OCI-M1 (cell line): ENCODE measurements at places on chromosomes 2 and 18.

DNA sequence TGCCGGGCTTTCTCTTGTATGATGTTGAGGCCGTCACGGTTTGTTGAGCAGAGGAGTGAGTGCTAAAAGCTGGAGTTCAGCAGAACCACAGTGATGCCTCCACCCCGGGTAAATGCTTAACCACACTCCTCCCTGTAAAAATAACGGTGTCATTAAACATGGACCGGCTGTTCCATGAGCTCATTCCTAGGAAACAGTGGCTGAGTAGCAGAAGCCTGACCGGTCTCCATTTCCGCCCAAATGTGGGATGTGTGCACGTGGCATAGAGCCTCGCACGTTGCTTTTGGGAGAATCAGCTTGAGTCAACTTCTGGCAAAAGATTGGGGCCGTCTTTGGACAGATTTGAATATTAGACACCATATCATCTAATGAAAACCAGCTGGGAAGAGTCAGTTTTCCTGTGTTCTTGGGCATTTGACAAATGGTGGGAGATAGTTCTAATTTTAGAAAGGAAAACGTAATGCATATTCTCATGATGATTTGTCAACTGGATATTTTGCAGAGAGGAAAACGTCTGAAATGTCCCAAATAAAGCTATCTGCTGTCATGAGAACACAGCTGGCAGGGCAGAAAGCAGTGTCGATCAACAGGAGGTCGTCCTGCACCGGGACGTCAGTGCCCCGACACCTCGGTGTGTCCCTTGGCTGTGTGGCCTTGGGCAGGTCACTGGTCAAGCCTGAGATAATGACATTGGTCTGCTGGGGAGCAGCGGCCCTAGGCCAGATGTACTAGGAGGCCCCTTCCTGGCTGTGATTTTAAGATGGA, 42.4 kb downstream of the LRRFIP1 start:
- no peak for DNase-seq

GRCh38 chr2:102487761-102488462, 14.9 kb downstream of the SLC9A4 start:
- DNase-seq: no peak

GRCh38 chr2:35819033-35819432, 536.5 kb upstream of the CRIM1 start:
- no peak for DNase-seq

DNA sequence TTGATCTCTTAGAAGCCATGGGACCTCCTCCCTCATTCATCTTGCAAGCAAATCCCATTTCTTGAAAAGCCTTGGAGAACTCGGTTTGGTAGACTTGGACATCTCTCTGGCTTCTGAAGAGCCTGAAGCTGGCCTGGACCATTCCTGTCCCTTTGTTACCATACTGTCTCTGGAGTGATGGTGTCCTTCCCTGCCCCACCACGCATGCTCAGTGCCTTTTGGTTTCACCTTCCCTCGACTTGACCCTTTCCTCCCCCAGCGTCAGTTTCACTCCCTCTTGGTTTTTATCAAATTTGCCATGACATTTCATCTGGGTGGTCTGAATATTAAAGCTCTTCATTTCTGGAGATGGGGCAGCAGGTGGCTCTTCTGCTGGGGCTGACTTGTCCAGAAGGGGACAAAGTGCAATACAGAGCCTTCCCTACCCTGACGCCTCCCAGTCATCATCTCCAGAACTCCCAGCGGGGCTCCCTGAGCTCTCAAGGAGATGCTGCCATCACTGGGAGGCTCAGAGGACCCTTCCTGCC, 20.0 kb downstream of the FOSL2 start:
- no peak for DNase-seq

DNA sequence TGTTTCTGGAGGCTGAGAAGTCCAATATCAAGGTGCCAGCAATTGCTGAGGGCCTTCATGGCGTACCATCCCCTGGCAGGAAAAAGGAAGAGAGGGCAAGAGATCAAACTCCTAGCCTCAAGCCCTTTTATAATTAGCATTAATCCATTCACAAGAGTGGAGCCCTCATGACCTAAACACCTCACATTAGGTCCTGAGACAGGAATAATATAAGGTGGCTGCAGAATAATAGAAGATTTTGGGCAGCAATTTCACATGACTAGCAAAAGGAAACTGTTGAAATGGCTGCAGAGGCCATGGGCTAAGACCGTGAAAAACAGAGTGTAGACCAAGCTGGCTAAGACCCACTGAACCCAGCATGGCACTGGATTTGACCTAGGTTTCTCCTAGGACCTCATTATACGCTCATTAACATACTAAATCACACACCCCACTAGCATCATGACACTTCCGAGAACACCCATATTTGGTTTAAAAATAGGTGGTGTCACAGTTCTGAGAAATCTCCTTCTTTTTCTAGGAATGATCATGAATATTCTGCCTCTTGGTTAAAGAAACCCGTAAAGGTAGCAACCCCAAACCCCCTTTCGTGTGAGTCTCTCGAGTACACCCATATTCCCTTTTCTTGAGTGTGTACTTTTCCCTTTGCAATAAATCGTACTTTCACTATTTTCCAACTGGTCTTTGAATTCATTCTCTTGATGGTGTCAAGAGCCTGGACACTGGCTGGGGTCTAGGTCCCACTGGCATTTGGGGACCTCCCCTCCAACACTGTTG, 3.1 kb upstream of the MYCN start:
- no peak for DNase-seq

- DNase-seq: no peak
These were observed 98.7 kb upstream of the THOC1 start for GRCh38 chr18:366466-367061.

GRCh38 chr2:53989210-53989862, 18.5 kb upstream of the PSME4 start:
- no peak for DNase-seq

- DNase-seq: peak; percentile 60
These were observed 10.2 kb downstream of the RALB start for GRCh38 chr2:120262761-120263428.

GRCh38 chr2:127012215-127012614, 94.7 kb downstream of the BIN1 start:
- no peak for DNase-seq

DNA sequence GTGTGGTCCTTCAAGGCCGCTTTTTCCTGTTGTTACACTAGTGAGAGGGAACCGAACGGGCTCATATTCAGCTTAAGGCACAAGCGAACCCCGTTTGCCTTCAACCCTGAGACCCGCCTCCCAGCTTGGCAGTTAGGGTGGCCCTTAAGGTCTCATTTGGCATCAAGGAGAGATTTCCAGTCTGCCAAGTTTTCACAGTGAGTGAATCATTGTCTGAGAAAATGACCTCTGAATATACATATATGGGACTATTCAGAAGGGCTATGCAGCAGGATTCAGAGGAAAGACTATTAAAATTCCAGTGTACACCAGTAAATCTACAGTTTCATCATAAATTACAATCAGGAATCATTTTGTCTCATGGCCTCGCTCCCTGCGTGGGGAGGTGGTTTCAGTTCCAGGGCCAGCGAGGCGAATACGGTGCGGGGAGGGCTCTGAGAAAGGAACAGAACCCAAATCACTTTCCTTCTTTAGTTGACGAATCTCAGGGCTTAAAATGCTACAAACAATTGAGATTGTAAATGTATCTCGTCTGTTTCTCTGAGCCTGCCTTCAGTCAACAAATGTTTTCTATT, 231.4 kb downstream of the FAM210A start:
- DNase-seq: no peak

- no peak for DNase-seq
These were observed 280.3 kb downstream of the NDUFA10 start for GRCh38 chr2:239744706-239745340.

DNA sequence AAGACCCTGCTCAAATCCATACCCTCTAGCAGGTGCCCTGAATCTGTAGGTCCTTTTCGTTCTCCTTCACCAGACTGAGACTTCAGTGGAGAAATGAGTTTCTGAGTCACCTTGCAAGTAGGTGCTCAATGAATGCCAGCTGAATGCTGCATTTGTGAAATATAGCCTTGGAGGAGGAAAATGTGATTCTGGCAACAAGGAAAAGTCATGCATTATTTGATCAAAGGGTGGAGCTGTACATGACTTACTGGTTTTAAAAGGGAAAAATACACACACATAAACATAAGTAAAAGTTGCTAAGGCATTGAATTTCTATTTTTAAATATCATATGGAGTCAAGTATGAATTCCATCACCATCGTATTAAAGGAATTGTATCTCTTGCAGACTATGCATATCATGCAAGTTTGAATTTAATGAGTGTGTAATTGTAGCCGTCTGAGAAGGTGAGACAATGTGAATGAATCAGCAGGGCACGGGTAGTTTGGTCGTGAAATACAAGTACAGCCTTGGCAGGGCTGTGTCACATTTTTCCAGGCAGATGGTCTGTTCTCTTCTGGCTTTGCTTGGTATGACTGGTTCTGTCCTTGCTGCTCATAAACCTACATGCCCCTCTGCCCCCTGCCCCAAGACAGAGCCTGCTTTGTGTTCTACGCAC, 160.8 kb downstream of the COL6A3 start:
- no peak for DNase-seq

DNA sequence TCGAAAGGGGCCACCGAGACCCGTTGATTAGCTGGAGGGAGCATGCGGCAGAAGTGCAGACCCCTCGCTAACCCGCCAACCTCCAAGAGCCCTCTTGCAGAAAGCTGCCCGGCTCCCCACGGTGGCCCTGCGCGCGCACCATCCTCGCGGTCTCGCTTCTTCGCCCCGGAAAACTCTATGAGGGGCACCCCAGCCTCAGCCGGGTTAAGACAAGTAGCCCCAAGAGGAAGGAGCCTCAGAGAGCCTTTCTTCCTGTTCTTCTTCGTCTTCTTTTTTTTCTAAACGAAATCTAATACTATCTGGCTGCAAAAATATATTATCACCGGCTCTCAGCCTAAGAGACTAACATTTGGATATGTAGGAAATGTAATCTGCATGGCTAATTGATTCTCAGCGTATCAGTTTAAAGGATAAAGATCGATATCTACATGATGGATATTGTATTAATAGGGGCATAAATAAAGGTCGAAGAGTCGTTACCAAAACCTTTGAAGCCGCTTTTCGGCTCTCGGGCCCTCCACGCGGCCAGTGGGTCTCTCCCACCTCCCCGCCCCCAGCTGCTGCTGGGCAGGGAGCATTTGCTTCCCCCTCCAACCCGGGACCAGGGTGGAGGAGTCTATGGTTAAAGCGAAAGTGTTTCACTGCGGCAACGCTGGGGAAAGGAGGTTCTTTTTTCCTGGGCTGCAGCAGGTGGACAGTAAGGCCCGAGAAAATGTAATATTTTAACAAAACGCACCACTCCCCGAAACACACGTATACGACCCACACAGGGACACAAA, 6.1 kb upstream of the PAX3 start:
- no peak for DNase-seq

- no peak for DNase-seq
These were observed 109.2 kb downstream of the DYSF start for GRCh38 chr2:71562518-71562917.

DNA sequence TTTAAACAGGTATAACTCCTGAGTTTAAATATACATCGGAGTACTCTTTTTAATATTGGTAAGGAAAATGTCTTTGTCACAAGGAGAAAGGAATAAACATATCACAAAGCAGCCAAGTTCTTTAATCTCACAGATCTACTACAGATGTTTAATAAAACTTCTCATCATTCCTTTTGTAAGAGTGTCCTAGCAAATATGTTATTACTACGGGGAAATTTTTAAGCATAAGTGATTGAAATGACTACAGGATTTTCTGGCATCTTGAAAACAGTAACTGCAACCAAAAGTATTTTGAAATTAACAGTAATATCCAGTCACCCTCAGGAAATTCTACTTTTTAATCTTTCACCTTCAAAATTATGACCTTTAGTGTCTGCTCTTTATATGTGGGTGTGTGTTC, 403.1 kb downstream of the IRS1 start:
- DNase-seq: no peak

DNA sequence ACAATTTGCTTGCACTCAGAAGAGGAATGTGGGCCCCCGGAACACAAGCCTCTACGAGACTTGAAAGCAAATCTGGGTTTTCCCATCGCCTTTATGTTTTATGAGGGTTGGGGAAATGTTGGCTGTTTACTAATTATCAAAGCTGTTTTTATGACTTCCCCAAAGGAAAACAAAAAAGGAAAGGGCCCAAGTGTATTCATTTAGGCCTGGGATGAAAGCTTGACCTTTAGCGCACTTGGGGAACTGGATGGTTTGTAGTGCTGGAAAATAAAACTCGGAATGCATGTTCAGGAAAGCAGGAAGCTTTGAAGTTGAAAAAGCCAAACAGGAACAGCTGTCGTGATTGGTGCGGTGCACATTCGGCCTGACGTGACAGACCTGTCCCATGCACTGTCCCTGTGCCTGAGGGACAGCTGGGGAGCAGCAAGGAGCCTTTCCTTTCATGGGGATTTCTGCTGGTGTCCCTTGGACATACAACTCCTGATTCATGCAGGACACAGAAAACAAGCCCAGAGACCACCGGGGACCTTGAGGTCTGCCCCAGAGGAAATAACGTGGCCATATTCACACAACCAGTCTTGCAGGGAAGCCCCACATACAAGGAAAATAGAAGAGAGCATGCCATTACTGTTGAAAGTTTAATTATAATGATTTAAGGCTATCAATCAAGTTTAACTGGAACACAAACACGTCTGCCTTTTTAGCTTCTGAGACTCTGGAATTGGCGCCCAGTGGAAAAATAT, 169.7 kb upstream of the APCDD1 start:
- DNase-seq: no peak

DNA sequence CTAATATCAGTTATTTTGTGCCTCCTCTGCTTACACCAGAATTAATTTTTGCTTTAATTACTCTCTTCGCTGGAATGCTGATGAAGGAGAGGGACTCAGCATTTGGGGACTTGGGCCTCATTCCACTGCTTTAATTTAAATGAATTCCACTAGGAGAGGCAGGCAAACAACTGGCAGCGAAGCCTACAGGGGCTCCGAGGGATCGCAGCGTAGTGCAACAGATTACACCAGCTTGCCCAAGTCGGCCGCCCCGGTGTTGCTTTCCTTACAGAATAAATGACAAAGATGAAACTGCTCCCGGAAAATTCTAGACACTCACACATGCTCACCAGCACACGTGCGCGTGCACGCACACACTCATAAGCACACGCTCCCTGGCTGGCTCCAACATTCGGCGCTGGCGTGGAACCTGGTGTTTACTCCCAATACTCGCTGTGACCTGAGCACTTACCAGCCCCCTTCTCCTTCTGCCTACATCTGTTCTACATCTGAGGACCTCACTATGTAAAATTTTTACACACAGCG, 175.4 kb downstream of the ZNF521 start:
- no peak for DNase-seq

- DNase-seq: no peak
These were observed 63.3 kb upstream of the AQP4 start for GRCh38 chr18:26928670-26929313.

DNA sequence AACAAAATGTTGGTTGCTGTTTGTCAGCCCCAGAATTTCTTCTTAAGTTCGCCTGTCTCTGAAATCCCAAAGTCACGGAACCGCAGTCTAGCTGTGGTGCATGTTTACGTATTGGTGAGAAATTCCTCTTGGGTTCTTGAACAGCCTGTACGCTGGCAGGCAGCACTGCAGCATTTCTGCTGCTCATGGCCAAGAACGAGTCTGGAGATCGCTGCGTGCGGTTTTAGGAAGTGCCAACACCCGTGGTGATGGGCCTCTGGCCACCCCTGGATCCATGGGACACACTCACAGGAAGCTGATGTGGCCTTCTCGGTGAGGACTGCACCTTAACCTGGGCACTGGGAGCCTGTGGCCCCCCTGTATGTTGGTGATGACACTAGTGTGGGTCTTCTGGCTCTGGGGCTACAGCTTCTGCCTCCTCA, 23.7 kb downstream of the ASB1 start:
- DNase-seq: no peak
